ENCODE measurements at places on chromosomes 6 and 20. TPM values are rescaled to one million over a fixed set of nuclear protein-coding genes. Genes with fewer than 3 reads are reported as not detected.

GRCh38 chr6:155183095-155183494 lies 80.7 kb upstream of the CLDN20 start:
- H3K4me3 ChIP-seq = no peak overlapping the region
- H3K27me3 ChIP-seq = no peaks in the 10 kb centered on the region
- no peaks in the 10 kb centered on the region for H3K36me3 ChIP-seq
- no peak for DNase-seq
- H3K27ac ChIP-seq = peak overlapping the region; percentile 25

- no peak overlapping the region for H3K27ac ChIP-seq
- H3K4me3 ChIP-seq = no peak overlapping the region
- no peaks in the 10 kb centered on the region for H3K36me3 ChIP-seq
- peaks cover 25% of the 10 kb centered on the region for H3K4me1 ChIP-seq
These were observed 40.1 kb upstream of the RNF144B start for GRCh38 chr6:18347021-18347577.

DNA sequence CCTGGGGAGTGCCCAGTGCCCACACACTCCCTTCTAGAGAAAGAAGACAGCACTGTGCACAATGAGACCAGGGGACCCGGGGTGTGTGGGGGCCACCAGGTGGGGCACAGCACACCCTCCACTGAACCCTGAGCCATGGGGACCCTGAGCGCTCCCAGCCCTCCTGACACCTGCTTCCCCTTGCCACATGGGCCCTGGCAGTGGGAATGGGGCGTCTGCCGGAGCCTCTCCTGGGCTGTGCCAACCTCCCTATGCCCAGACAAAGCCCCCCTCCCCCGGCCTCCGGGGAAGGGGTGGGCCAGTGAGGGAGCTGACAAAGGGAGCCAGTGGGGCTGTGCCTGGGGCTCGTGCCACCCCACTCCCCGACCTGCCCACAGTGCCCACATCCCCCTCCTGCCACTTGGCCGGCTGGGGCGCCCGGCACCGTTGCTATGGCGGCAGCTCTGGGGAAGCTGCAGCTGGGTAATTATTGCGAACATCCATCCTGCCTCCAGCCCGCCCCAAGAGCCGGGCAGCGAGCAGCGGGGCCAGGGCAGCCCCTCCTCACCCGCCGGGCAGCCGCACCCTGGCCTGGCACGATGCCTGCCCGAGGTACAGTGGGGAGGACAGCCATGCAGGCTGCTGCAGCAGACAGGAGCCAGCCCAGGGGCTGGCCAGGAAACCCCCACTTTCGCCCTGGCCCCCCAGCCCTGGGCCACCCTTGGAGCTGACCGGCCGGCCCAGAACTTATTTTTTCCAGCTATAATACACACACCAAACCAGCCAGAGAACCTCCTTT lies 41.9 kb upstream of the NOL4L start:
- H3K36me3 ChIP-seq = no peaks in the 10 kb centered on the region
- no peak overlapping the region for H3K4me3 ChIP-seq
- no peaks in the 10 kb centered on the region for H3K27me3 ChIP-seq
- DNase-seq = no peak

DNA sequence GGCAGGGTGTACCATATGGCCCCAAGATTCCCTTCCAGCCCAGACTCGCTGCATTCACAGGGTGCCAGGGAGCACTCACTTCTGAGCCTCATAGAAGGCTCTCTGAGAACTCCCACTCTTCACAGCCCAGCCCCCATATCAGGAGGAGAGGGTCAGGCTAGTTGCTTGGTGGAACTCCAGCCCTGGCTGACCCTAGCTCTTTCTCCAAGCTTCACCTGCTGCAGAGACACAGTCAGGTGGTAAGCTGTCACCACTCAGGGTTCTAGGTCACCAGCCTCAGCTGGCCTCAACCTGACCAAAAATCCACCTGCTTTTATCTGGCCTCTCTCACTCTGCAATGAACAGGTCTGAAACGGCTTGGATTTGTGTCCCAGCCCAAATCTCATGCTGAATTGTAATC lies 162.7 kb upstream of the MLN start:
- peaks cover 10% of the 10 kb centered on the region for H3K4me1 ChIP-seq
- peaks cover 41% of the 10 kb centered on the region for H3K27me3 ChIP-seq
- H3K27ac ChIP-seq = no peak overlapping the region
- H3K36me3 ChIP-seq = no peaks in the 10 kb centered on the region
- no peak for DNase-seq
- H3K4me3 ChIP-seq = no peak overlapping the region

- H3K4me1 ChIP-seq = peaks cover 6% of the 10 kb centered on the region
- H3K4me3 ChIP-seq = no peak overlapping the region
- no peaks in the 10 kb centered on the region for H3K36me3 ChIP-seq
These were observed 27.7 kb upstream of the PAX1 start for GRCh38 chr20:21677781-21678180.

GRCh38 chr20:6768228-6769140 lies 998 bp downstream of the BMP2 start:
- peaks cover 23% of the 10 kb centered on the region for H3K4me1 ChIP-seq
- peak; percentile 21 for DNase-seq
- no peaks in the 10 kb centered on the region for H3K36me3 ChIP-seq
- no peak overlapping the region for H3K27ac ChIP-seq
- H3K27me3 ChIP-seq = peaks cover 36% of the 10 kb centered on the region

GRCh38 chr20:47127999-47128398 lies 228.5 kb downstream of the ZMYND8 start:
- no peaks in the 10 kb centered on the region for H3K36me3 ChIP-seq
- peaks cover 34% of the 10 kb centered on the region for H3K4me1 ChIP-seq
- no peaks in the 10 kb centered on the region for H3K27me3 ChIP-seq
- peak overlapping the region; percentile 67 for H3K27ac ChIP-seq

- H3K4me1 ChIP-seq = no peaks in the 10 kb centered on the region
- H3K4me3 ChIP-seq = no peak overlapping the region
- H3K27ac ChIP-seq = no peak overlapping the region
- H3K36me3 ChIP-seq = no peaks in the 10 kb centered on the region
- H3K27me3 ChIP-seq = no peaks in the 10 kb centered on the region
These were observed 257.5 kb downstream of the MMUT start for GRCh38 chr6:49205526-49205925.

GRCh38 chr6:43292763-43293318 lies 5.2 kb upstream of the SLC22A7 start:
- H3K4me3 ChIP-seq = no peak overlapping the region
- H3K27ac ChIP-seq = no peak overlapping the region
- H3K27me3 ChIP-seq = peaks cover 7% of the 10 kb centered on the region
- DNase-seq = no peak
- H3K4me1 ChIP-seq = no peaks in the 10 kb centered on the region

- H3K36me3 ChIP-seq = peaks cover 94% of the 10 kb centered on the region
- peaks cover 5% of the 10 kb centered on the region for H3K4me1 ChIP-seq
These were observed 134.0 kb downstream of the MAP3K4 start for GRCh38 chr6:161125591-161125990.

GRCh38 chr6:27777126-27777525 lies 135.1 kb downstream of the OR2B2 start:
- peaks cover 12% of the 10 kb centered on the region for H3K4me1 ChIP-seq
- peaks cover 3% of the 10 kb centered on the region for H3K27me3 ChIP-seq
- no peaks in the 10 kb centered on the region for H3K36me3 ChIP-seq
- H3K27ac ChIP-seq = no peak overlapping the region
- DNase-seq = no peak

DNA sequence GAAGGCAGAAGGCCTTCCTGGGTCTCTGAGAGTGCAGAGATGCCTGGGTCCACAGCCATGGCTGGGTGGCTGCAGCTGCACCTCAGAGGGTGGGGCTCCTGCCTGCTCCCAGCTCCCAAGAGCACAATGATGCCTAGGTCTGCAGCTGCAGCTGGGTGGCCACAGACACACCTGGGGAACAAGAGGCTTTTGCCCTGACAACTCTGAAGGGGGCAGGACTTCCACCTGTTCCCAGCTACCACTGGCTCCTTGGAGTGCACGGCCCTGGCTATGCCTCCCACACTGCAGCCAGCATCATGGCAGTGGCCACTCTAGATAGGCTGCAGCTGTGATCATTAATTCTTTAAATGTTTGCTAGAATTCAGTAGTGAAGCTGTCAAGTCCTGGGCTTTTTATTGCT lies 511.3 kb downstream of the ADGRB3 start:
- H3K36me3 ChIP-seq = peaks cover 3% of the 10 kb centered on the region
- H3K27me3 ChIP-seq = no peaks in the 10 kb centered on the region
- H3K27ac ChIP-seq = no peak overlapping the region
- no peaks in the 10 kb centered on the region for H3K4me1 ChIP-seq

GRCh38 chr6:121771937-121772720 lies 336.7 kb downstream of the GJA1 start:
- no peaks in the 10 kb centered on the region for H3K36me3 ChIP-seq
- H3K27ac ChIP-seq = no peak overlapping the region
- peaks cover 9% of the 10 kb centered on the region for H3K4me1 ChIP-seq
- no peak overlapping the region for H3K4me3 ChIP-seq
- H3K27me3 ChIP-seq = no peaks in the 10 kb centered on the region

DNA sequence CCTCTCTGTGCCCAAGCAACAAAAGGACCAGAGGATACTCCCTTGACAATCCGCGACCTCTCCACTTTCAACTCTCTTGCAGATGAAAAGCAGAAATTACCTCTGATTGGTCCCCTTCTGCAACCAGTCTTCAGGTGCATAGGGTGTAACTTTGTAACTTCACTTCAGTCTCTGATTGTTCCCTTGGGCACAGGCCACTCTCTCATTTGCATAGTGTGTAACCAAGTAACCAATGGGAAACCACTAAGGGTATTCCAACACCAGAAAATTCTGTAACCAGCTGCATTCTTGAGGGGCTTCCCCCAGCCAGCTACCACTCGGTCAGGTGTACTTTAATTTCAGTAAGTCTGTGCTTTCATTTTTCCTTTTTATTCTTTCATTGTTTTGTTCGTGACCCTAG lies 4.4 kb upstream of the RAET1L start:
- H3K27me3 ChIP-seq = peaks cover 89% of the 10 kb centered on the region
- H3K36me3 ChIP-seq = no peaks in the 10 kb centered on the region
- no peak overlapping the region for H3K27ac ChIP-seq
- no peak overlapping the region for H3K4me3 ChIP-seq
- DNase-seq = no peak
- H3K4me1 ChIP-seq = no peaks in the 10 kb centered on the region

GRCh38 chr6:68343901-68344300 lies 291.2 kb upstream of the ADGRB3 start:
- no peaks in the 10 kb centered on the region for H3K36me3 ChIP-seq
- no peak overlapping the region for H3K4me3 ChIP-seq
- no peak overlapping the region for H3K27ac ChIP-seq

- H3K27ac ChIP-seq = no peak overlapping the region
- H3K36me3 ChIP-seq = no peaks in the 10 kb centered on the region
- no peak overlapping the region for H3K4me3 ChIP-seq
- no peaks in the 10 kb centered on the region for H3K27me3 ChIP-seq
- no peaks in the 10 kb centered on the region for H3K4me1 ChIP-seq
These were observed 164.8 kb upstream of the NT5E start for GRCh38 chr6:85285114-85285513.

DNA sequence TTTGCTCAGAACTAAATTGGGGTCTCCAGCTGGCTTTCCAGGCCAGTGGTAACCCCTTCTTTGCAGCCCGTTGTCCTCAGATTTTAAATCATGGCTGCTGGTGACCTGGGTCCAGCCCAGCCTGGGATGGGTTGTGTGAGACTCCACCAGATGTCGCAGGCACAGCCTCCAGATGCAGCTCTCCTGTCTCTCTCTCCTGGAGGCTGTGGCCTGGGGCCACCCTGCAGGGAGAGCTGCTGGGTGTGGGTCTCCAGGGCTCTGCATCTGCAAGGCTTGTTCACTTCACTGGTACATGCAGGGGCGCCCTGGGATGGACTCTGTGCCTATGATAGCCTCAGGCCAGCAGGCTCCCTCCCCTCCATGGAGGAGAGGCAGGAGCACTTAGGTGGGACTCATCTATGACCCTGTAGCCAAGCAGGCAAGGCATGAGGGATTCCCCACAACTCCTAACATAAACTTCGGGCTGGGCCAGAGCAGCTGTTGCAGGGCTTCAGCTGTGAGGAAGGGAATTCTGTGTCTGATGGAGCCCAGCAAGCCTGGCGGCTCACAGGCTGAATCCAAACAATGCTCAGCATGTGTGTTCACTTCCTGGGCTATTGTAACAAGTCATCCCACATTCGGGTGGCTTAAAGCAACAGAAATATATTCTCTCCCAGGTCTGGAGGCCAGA lies 94.7 kb upstream of the NXT1 start:
- no peaks in the 10 kb centered on the region for H3K36me3 ChIP-seq
- no peak overlapping the region for H3K27ac ChIP-seq
- DNase-seq = no peak
- H3K4me3 ChIP-seq = no peak overlapping the region

DNA sequence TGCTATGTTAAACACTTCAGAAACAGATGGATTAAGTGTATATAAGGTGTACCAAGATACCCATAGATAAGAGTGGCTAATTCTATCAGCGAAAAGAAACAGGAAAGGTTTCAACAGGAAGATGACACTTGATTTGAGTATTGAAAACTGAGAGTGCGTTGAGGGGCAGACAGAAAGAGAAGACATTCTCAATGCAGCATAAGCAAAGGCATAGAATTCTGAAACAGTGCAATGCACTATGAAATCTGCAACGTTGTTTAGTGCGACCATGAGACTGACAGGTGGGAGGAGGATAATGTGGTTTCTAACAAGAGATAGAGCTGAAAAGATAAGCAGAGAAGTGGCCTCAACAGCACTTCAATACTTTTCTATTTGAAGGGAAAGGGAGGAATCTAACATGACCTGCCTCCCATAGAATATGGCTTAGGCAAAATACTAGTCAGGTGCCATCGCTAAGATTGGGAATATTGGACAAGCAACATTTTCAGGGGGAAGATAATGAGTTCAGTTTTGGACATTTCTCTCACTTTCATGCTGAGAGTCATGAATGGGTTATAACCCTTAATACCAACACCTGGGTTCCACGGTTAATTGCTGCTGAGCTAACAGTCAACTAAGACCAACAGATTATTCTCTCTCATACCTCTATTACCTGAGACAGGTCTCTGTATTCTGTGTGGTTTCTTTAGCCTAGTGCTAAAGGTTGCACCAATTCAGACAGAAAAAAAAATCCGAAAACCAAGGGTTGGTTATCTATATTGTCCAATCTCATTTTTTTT lies 312.9 kb upstream of the ARID1B start:
- H3K4me1 ChIP-seq = no peaks in the 10 kb centered on the region
- H3K36me3 ChIP-seq = no peaks in the 10 kb centered on the region
- peaks cover 2% of the 10 kb centered on the region for H3K27me3 ChIP-seq
- H3K4me3 ChIP-seq = no peak overlapping the region
- no peak for DNase-seq

- H3K27ac ChIP-seq = no peak overlapping the region
- no peaks in the 10 kb centered on the region for H3K27me3 ChIP-seq
- DNase-seq = no peak
- H3K4me1 ChIP-seq = peaks cover 29% of the 10 kb centered on the region
- no peak overlapping the region for H3K4me3 ChIP-seq
- H3K36me3 ChIP-seq = no peaks in the 10 kb centered on the region
These were observed 111.0 kb downstream of the DTNBP1 start for GRCh38 chr6:15551798-15552197.

- DNase-seq = peak; percentile 40
- H3K27me3 ChIP-seq = no peaks in the 10 kb centered on the region
- peak overlapping the region; percentile 85 for H3K4me3 ChIP-seq
These were observed 632 bp downstream of the PCMT1 start for GRCh38 chr6:149750136-149750609.

Gene RHAG
- total RNA-seq = not detected

Gene ANKRD66
- total RNA-seq = not detected

Gene MAS1
- not detected for total RNA-seq

Gene MYMX
- not detected for total RNA-seq

Gene AKAP12
- total RNA-seq = 737 TPM
